Kasumi-1 (cell line): ENCODE measurements at places on chromosomes 5 and 9.
A peak's percentile ranks its signal among the peaks of the same experiment; 100 is the strongest.

- no peak for DNase-seq
Measured at GRCh38 chr5:97044052-97044451, 98.4 kb downstream of the LIX1 start.

DNA sequence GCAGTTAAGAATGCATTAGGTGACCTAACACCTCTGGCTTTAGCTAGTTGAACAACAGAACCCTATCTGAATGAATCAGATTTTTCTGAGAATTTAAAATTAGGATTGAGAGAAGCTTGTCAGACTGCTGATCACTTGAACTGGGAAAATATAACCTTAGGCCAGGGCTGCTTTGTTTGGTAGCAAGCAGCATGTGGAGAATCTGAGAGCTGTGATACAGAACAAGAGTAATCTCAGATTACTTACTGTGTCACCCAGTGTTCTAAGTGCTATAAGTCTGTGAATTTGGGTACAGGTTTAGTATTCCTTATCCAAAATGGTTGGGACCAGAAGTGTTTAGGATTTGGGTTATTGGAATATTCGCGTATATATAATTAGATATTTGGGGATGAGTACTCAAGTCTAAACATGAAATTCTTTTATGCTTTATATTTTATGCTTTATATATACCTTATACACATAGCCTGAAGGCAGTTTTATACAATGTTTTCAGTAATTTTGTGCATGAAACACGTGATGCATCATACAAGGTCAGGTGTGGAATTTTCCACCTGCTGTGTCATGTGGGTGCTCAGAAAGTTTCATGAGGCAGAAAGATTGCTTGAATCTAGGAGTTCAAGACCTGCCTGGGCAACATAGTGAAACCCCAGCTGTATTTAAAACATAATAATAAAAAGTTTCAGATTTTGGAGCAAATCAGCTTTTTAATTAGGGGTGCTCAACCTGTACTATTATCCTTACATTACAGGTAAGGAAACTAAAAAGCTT, 8.3 kb upstream of the CHD1 start:
- DNase-seq: no peak

- no peak for DNase-seq
Measured at GRCh38 chr5:133262690-133263089, 210.9 kb downstream of the HSPA4 start.

- no peak for DNase-seq
Measured at GRCh38 chr5:123113136-123113535, 24.1 kb downstream of the PRDM6 start.

DNA sequence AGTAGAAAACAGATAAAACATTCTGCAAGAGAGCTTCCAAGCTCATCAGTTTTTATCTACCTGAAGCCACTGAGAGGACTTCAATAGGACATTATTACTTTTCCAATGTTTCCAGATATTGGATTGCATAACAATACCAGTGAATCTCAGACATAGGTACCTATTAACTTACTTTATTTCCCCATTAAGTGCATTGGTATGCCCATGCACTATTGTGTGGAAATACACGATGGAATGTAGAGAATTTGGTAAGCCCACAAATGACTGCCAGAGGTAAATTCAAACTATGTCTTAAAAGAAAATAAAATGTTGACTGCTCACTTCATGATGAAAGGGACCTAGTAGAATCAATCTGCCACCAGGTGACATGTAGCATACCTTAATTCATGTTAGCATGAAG, 48.1 kb upstream of the PRR16 start:
- DNase-seq: no peak

DNA sequence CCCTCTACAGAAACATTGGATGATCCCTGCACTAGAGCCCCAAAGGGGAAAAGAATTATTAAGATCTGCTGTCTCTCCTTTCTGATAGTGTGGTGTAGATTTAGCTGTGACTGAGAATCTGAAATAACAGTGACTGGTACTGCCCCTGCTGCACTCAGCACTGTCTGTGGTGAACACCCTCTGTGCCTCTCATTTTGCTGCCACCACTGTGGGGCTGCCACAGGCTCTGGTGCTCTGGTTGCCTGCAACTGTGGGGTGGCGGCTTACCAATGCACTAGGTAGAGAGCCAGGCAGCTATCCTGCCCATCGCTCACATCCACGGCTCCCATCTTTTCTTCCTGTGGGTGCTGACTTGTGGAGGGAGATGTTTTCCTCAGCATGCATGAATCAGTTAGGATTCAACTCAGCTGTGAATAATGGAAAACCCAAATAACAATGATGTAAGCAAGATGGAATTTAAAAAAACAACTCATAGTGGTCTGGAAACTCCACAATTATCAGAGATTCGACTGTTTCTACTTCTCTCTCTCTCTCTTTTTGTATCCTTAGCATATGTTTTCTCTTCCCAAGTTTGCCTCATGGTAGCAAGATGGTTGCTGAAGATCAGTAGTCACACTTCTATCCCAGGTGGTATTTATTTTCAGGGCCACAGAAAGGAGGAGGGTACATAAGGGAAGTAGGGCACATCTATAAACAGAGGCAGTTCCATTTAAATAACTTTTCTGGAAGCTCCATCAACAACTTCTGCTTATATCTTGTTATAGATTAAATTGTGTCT, 99.8 kb upstream of the DAP start:
- no peak for DNase-seq

- DNase-seq: peak; percentile 73
Measured at GRCh38 chr5:114237766-114238165, 124.1 kb upstream of the KCNN2 start.

- no peak for DNase-seq
Measured at GRCh38 chr5:125209650-125210049, 463.2 kb upstream of the ZNF608 start.

DNA sequence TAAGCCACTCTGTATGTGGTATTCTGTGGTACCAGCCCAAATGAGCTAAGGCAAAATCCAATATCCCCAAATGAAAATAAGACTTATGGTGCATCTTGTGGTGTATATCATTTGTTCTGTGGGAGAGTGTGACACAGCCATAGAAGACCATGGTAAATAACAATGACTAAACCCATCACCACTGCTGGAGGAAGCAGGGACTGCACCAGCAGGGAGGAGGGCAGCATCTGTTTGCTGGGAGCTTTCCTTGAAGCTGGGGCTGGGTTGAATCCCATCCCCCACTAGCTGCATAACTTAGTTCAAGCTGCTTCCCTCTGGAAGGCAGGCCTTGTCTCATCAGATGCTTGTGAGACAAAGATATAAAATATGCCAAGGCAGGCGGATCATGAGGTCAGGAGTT, 14.2 kb downstream of the GADD45G start:
- DNase-seq: no peak

- no peak for DNase-seq
Measured at GRCh38 chr5:132322266-132322665, 28.1 kb downstream of the SLC22A4 start.
